Activated T-cell treated with anti-CD3 and anti-CD28 coated beads, Interleukin-2, amount 50 U/mL, for 48 hours (primary cell): ENCODE measurements at places on chromosomes 5 and 9.

DNA sequence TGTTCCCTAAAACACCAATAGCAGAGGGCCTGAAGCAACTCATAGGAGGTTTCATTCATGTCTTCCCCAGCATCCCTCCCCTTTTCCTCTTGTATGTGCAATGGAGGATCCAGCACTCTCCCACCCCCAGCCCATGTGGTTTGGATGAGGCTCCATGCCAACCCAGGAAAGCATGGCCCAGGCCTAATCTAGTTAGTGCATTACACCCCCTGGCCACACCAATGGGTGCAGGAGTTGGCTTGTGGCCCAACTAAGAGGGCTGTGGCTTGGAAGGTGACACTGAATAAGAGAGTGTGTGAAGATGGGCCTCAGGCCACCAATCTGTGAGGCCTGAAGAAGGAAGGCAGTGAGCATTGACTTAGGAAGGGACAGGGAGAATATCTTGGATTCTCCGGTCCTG, 70.8 kb upstream of the SMIM23 start:
- no peak for DNase-seq

DNA sequence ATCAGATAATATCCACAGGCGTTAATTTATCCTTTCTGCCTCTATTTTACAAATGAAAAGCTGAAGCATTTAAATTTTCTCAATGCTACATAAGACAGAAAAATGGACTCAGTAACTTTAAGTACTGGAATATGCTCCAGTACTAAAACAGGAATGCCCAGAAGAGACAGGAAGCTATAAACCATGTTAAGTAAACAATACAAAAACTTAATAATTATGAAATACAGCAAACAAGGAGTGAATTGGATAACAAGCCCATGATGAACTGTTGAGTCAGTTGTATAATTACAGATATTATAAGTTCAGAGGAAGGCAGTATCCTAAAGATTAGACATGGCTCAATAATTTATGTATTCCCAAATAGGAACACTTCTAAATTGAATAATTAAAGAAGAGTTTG, 148.5 kb downstream of the CHSY3 start:
- DNase-seq, result no peak

- no peak for DNase-seq
Measured at GRCh38 chr5:138833080-138833479, 42.1 kb downstream of the LRRTM2 start.

- DNase-seq, result peak; percentile 45
Measured at GRCh38 chr5:174935854-174936474, 211.6 kb downstream of the MSX2 start.

- DNase-seq, result no peak
Measured at GRCh38 chr9:124598048-124598447, 90.8 kb upstream of the NR5A1 start.

- no peak for DNase-seq
Measured at GRCh38 chr5:43043400-43043756, 3.3 kb upstream of the ANXA2R start.

GRCh38 chr9:6567140-6567591, 78.4 kb downstream of the GLDC start:
- peak; percentile 49 for DNase-seq

GRCh38 chr9:21326526-21327139, 8.6 kb downstream of the KLHL9 start:
- DNase-seq, result no peak

DNA sequence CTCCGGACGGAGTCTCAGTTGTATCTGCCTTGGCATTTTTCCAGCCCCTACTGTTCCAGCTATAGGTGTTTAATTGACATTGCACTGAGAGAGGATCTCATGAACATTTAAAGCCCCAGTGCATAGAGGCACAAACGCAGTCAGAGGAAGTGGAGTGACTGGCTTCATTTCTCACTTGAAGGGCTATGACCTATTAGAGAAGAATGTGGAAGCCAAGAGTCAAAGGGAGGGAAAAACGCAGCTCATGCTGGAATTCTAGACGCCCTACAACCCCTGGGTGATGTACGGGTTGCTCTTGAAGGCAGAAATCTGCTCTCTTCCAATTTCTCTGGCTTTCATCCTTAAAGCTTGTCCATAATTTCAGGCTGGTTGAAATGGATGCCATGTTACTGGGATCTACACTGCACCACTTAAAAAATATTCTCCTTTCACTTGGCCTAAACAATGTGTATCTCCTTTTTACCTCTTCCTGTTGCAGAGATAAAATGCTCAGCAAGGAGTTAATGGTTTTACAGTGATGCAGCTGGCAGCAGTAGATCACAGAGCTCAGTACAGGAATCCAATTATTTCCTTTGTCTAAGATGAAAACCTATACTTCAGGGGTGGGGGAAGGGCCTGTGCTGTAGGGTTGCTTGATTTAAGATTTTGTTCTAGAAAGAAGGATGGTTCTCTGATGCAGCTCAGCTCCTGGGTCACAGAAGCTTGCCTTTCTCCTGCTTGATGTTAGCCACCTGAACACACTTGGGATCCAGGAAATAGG, 61.8 kb upstream of the MAMDC2 start:
- DNase-seq, result no peak

- DNase-seq, result no peak
Measured at GRCh38 chr9:81470864-81471263, 218.5 kb downstream of the TLE1 start.

GRCh38 chr5:170757182-170757601, 26.3 kb upstream of the GABRP start:
- no peak for DNase-seq

- DNase-seq, result no peak
Measured at GRCh38 chr5:113375480-113376060, 59.2 kb downstream of the TSSK1B start.

DNA sequence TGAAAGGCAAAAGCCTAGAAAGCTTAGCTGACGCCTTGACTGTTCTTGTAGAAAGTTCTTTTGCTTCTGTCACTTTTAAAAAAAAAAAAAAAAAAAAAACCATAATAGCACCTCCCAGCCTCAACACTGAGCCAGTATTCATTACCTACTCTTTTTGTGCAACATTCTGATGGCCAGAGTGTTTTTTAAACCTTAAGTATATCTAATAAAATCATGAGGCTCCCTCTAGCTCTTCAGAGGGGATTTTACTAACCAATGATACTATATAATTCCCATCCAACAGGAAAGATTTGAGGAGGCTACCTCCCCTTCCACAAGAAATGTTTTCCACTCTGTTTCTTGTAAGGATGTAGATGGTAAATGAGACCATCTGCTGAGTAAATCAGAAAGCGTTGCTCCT, 3.9 kb downstream of the BNC2 start:
- DNase-seq, result no peak

DNA sequence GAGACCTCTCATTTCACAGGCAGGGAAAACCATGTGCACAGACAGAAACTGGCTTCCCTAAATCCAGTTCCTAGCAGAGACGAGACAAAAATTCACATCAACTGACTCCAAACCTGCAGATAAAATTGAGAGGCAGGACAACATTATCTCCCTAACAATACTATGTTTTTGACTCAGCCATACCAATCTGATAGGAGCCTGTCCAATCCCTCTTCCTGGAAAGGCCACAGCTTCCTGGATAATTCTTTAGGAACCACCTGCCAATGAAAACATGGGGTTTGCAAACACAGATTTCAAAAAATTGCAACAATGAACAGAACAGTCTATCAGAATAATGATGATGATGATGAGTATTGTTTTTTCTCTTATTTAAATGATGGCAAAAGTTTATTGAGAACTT, 22.4 kb downstream of the SH3TC2 start:
- DNase-seq, result no peak

GRCh38 chr5:141003791-141004611, 37.7 kb downstream of the PCDHAC2 start:
- no peak for DNase-seq
